ENCODE measurements at places on chromosomes 5 and 9. TPM values are rescaled to one million over a fixed set of nuclear protein-coding genes. Genes with fewer than 3 reads are reported as not detected.

Gene WWC1
- total RNA-seq: 20.7 TPM

Gene SEMA6A
- 1.5 TPM for total RNA-seq

Gene C5orf34
- total RNA-seq: 18.8 TPM

Gene MAMDC4
- total RNA-seq: 8.0 TPM

Gene CATSPER3
- total RNA-seq: not detected

Gene BTNL8
- 0.71 TPM for total RNA-seq

Gene ROR2
- not detected for total RNA-seq

Gene LECT2
- not detected for total RNA-seq

Gene CDH9
- total RNA-seq: not detected

Gene IRX4
- total RNA-seq: not detected

Gene SPATA31A3
- total RNA-seq: not detected

Gene ABL1
- 6.8 TPM for total RNA-seq

Gene CARD6
- 8.5 TPM for total RNA-seq

Gene C1QTNF3
- total RNA-seq: not detected

Gene CKMT2
- total RNA-seq: 4.7 TPM

Gene NDUFS4
- total RNA-seq: 273 TPM

Gene FOXI1
- not detected for total RNA-seq

Data from A172 (cell line).